ENCODE measurements at places on chromosomes 12 and 14.

GRCh38 chr12:113896194-113896593 lies 69.9 kb downstream of the RBM19 start:
- no peak for DNase-seq

- DNase-seq = no peak
These were observed 180.3 kb upstream of the VASH1 start for GRCh38 chr14:76580967-76581366.

DNA sequence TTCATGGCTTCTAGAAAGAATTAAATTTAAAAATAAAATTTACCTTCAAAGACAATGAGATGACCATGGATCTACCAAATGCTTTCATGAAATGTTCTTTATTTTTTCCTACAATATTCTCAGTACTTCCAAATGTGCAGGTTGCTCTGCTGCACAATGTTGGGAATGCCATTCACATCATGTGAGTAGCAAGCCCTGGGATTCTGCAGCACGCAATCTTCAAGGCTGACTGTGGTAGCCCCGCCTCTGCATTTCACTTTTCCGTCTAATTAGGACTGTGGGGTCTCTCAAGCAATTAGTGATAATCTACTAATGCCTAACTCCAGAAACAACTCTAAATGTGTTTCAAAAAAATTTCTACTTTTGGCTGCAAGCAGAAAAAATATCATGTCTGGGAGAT lies 13.7 kb upstream of the NTN4 start:
- no peak for DNase-seq

GRCh38 chr14:94049625-94050023 lies 23.5 kb downstream of the OTUB2 start:
- peak; percentile 48 for DNase-seq

- DNase-seq = no peak
These were observed 870.8 kb downstream of the GALC start for GRCh38 chr14:87122166-87122565.

DNA sequence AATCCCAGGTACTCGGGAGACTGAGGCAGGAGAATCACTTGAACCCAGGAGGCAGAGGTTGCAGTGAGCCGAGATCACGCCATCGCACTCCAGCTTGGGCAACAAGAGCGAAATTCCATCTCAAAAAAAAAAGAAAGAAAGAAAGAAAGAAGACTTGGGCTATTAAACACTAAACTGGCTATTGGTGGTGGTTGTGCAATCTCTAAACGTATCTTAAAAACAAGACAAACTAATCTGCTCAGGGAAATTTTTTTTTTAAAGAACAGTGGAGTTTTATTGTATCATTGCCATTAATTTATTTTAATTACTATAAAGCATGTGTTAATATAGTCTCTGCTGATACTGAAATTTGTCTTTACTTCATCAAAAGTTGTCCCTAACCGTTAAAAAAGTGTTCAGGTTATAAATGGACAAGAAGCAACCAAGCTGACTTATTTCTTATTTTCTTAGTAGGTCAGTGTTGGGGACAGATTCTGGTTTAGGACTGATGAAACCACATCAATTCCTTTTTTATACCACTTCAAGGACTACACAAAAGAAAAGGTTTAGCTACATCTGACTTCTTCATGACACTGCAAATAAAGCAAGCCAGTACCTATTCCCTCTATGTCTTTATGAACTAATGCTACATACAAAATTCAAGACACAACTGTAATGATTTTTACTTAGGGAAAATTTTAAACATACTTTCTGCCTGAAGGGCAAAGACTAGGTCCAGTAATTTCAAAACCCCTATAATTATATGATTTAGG lies 68.7 kb upstream of the KRAS start:
- DNase-seq = no peak

DNA sequence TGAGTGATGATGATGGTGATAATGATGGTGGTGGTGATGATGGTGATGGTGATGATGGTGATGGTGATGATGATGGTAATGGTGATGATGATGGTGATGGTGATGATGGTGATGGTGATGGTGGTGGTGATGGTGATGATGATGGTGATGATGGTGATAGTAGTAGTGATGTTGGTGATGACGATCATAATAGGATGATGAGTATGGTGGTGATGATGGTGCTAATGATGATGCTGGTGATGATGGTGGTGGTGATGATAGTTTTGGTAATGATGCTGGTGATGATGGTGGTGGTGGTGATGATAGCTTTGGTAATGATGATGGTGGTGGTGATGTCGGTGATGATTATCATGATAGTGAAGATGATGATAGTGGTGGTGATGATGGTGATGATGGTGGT lies 171.5 kb upstream of the SFSWAP start:
- no peak for DNase-seq

DNA sequence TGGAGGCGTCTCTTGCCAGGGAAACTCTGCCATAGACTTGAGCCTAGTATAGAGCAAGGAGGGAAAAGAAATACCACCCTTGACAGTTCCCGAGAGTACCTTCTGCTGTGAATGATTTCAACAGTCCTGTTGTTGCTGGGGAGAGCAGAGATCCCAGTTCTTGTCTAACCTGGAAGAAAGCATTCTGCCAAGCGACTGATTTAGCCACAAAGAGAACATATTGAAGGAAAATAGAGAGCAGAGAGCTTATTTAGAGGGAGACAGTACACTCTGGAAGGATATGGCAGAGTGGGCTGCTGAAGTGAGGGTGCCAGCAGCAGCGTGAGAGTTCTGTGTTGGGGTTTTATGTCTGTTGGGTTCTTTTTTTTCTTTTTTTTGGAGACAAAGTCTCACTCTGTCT lies 966.9 kb upstream of the TMEM132C start:
- no peak for DNase-seq

- DNase-seq = no peak
These were observed 231.9 kb downstream of the TTC8 start for GRCh38 chr14:89056394-89056793.

- DNase-seq = no peak
These were observed 42.3 kb upstream of the FRMD6 start for GRCh38 chr14:51609251-51609954.

GRCh38 chr12:26378711-26379110 lies 183.3 kb downstream of the SSPN start:
- DNase-seq = no peak

GRCh38 chr14:36583893-36584811 lies 1.7 kb upstream of the NKX2-8 start:
- DNase-seq = no peak

GRCh38 chr12:132289356-132290202 lies 39.8 kb downstream of the GALNT9 start:
- DNase-seq = no peak

DNA sequence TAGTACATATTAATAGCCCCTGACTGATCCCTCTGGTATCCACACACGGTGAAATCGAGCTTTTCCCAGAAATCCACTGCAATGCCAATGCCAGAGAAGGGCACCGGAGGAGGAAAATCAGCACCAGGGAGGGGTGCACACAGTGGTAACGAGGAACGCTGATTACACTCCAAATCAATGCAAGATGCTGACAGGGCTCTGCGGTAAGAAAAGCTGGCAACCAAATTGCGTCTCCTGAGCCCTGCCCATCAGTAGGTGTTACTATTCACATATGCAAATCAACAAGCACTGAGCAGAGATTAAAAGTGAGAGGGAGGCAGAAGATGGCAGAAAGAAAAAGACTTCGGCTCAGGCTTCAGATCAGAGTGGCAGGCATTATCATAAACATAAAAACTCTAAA lies 159.1 kb downstream of the RPS29 start:
- DNase-seq = no peak

GRCh38 chr12:12872934-12873275 lies 18.5 kb upstream of the GPRC5A start:
- DNase-seq = no peak

- DNase-seq = no peak
These were observed 15.6 kb downstream of the BRF1 start for GRCh38 chr14:105285174-105285573.

GRCh38 chr12:6444704-6445688 lies at the start of gene CD27:
Gene CD27 (plus strand): TSS chr12:6444955. CDS start chr12:6445096, 141 bp downstream.
- DNase-seq = peak; percentile 67

GRCh38 chr12:65282840-65283239 lies 4.4 kb downstream of the MSRB3 start:
- no peak for DNase-seq

GRCh38 chr14:51576117-51576430 lies 75.6 kb upstream of the FRMD6 start:
- DNase-seq = no peak

- no peak for DNase-seq
These were observed 41.6 kb downstream of the LRRC9 start for GRCh38 chr14:59961518-59962062.

- no peak for DNase-seq
These were observed 101.4 kb downstream of the PDZRN4 start for GRCh38 chr12:41289501-41289900.

GRCh38 chr14:63478437-63478852 lies 64.7 kb downstream of the PPP2R5E start:
- DNase-seq = no peak

DNA sequence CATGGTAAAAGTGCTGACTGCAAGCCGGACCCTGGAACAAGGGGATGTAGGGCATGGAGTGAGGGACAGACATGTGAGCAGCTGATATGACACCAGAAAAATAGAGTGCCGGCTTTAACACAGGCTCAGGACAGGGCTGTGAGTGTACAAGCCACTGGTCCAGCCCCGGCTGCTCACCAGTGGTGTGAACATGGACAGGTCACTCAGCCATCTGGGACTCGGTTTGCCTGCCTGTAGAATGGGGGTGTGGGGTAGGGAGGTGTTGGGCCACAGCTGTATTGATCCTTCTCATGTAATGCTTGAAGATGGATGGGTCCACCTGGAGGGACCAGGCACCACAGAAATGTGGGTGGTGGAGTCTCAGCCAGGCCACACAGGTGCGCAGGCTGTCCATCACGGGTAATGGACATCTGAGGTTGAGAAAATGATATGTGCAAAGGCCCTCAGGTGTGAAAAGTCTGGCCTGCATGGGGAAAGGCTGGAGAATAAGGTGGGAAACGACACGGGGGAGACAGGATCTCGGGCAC lies 10.6 kb upstream of the KRT74 start:
- DNase-seq = no peak

GRCh38 chr12:31206038-31206670 lies 119.8 kb downstream of the SINHCAF start:
- DNase-seq = no peak

DNA sequence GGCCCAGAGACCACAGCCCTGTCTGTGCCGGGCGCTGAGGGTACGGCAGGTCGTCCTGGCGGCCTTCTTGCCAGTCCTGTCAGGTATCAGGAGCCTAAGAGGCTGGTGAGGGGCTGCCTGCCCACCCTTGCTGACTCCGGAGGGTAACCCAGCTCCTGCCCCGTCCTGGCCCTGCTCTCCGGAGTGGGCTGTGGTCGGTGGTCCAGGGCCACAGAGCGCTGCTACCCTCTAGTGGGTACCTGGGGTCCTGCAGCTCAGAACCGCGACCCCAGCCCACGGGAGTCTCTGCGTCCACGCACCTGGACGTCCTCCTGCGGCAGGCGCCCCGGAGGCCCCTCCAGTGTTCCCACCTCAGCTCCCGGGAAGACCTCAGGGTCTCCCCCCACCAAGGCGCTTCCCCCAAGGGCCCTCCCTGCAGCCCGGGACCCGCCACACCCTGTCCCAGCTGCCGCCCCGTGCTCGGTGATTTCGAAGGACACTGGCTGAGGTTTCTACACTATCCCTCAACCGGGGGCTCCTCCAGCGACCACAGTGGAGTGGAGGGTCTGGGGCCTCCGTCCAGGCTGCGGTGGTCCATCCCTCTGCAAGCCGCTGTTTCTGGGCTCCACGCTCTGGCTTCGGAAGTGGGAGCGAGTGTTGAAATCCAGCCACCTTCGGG lies 75.9 kb upstream of the FBRSL1 start:
- DNase-seq = no peak

DNA sequence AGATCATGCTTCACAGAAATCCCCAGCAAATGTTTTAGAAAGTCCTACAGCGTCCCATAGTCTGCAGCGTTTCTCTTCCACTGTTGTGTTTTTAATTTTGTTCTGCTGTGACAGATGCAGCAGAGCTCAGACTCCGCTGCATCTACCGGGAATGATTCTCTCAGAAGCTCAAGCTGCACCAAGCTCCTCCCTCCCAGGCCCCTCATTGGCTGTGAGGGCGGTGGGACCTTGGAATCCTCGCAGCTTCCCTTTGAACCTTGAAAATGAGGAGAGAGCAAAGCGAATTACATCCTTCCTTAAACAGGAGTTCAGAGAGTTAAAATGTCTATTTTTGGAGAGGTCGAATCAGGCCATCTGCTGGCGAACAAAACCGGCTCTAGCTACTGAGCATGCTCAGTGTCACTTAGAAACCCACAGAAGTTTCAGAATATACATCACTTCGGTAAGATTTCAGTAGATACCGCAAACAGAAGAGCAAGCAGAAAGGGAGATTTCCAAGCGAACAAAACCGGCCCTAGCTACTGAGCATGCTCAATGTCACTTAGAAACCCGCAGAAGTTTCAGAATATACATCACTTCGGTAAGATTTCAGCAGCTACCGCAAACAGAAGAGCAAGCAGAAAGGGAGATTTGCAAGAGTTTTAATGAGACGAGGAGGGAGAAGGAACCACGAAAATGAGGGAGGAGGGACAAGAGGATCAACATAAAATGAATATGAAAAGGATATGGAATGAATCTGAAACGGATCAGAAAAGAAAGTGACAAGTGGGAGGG lies at the start of gene ABCD2:
Gene ABCD2 (minus strand): TSS at position 144 of the 774 bp plus-strand sequence. CDS start 188 bp downstream, outside the sequence.
- DNase-seq = peak; percentile 88

GRCh38 chr12:117234441-117234840 lies 44.2 kb upstream of the FBXO21 start:
- no peak for DNase-seq

DNA sequence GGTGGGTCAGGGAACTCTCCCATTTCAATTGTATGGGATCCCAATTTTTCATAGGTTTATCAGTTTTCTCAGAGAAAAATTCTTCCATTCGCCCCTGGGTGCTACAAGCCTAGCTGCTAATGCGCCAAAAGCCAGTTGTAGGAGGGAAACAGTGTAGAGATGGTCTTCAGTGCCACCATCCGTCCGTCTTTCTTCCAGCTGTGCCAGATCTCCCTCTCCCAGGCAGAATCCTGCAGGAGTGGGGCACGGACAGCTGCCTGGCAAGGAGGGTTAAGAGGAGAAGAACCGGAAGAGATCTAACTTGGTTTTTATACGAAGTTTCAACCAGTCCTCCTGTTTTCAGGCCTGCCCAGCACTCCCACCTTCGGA lies 38.9 kb upstream of the FUT8 start:
- DNase-seq = no peak

DNA sequence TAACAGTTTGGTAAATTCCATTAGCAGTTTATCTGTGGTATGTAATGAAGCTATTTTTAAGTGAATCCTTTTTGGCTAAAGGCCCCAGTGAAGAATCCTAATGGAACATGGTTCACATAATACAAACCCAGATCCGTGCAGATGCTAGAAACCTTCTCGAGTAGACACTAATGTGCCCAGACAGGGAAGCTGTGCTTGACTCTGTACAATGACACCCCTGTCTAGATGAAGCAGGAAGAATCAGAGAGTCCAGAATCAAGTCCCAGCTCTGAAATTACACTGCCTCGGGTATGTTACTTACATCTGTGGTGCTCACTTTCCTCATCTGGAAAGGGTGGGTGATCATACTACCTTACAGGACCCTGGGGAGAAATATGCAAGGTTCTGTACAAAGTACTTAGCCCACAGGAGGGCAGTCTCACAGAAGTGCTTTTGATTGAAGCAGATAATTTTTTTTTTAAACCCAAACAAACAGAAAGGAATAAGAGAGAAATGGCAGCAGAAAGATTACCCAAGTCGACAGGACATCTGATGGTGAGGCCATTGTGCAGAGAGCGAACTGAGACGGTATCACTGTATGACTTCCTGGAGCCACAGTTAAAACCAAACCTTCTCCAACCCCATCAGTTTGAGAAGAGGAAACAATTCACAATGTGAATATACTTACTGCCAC lies 8.5 kb downstream of the CRACR2A start:
- DNase-seq = no peak

Data from activated effector memory CD4-positive, alpha-beta T cell treated with anti-CD3 and anti-CD28 coated beads, Interleukin-2, amount 50 U/mL, for 16 hours (primary cell).